ENCODE measurements at places on chromosomes 3 and 15. TPM values are rescaled to one million over a fixed set of nuclear protein-coding genes. Genes with fewer than 3 reads are reported as not detected.

DNA sequence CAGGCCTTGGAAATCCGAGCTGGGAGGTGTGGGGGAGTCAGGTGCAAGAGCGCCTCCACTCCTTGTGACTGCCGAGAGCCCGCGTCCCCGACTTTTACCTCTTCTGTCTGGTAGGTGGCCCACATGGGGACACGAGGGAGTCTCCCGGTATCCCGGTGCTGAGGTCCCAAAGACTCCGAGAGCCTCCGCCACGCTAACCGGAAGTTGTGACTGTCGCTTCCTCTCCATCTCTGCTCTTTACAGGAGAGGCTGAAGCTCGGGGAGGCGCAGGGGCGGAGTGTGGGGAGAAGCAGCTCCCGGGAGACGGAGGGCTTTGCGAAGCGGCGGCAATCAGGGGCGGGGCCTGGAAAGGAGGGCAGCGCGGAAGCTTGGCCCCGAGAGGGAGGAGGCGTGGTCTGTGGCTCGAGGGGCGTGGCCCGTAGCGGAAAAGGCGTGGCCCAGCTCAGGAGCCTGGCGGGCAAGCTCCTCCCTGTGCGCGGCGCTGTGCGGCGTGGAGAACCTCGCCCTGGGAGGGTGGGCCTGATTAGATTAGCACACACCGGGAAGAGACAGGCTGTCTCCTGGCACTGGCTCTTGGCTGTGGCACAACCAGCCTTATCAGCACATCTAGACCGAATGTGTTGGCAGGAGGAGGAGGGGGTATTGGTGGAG is 143.9 kb downstream of the GABRB3 start:
- no peak overlapping the region for H3K27ac ChIP-seq
- DNase-seq: no peak
- no peaks in the 10 kb centered on the region for H3K27me3 ChIP-seq
- no peak overlapping the region for H3K4me3 ChIP-seq
- H3K4me1 ChIP-seq: no peaks in the 10 kb centered on the region
- no peaks in the 10 kb centered on the region for H3K36me3 ChIP-seq

- no peak for DNase-seq
- no peaks in the 10 kb centered on the region for H3K36me3 ChIP-seq
- no peaks in the 10 kb centered on the region for H3K4me1 ChIP-seq
- H3K27me3 ChIP-seq: no peaks in the 10 kb centered on the region
These were observed 51.2 kb downstream of the UBE2E2 start for GRCh38 chr3:23254282-23254681.

- H3K4me1 ChIP-seq: peaks cover 6% of the 10 kb centered on the region
- peaks cover 46% of the 10 kb centered on the region for H3K27me3 ChIP-seq
- DNase-seq: peak; percentile 75
- H3K36me3 ChIP-seq: no peaks in the 10 kb centered on the region
- H3K4me3 ChIP-seq: peak overlapping the region; percentile 60
These were observed 112.7 kb downstream of the RAB11A start for GRCh38 chr15:65981837-65982626.

GRCh38 chr3:21062831-21063294 is 688.1 kb downstream of the ZNF385D start:
- no peak for DNase-seq
- H3K27ac ChIP-seq: no peak overlapping the region
- H3K4me3 ChIP-seq: no peak overlapping the region
- no peaks in the 10 kb centered on the region for H3K36me3 ChIP-seq
- no peaks in the 10 kb centered on the region for H3K4me1 ChIP-seq

- no peaks in the 10 kb centered on the region for H3K36me3 ChIP-seq
- no peak overlapping the region for H3K27ac ChIP-seq
- no peak for DNase-seq
- H3K27me3 ChIP-seq: peaks cover 6% of the 10 kb centered on the region
- H3K4me3 ChIP-seq: peak overlapping the region; percentile 75
- peaks cover 44% of the 10 kb centered on the region for H3K4me1 ChIP-seq
These were observed 114.3 kb upstream of the MEF2A start for GRCh38 chr15:99451484-99451883.

The GRM2 gene
- total RNA-seq: 0.24 TPM

The KLF15 gene
- total RNA-seq: 0.19 TPM

The SOX2 gene
- not detected for total RNA-seq

Measured in activated CD4-positive, alpha-beta T cell treated with anti-CD3 and anti-CD28 coated beads, Interleukin-2, amount 10 ng/mL, durations not matched to agents 24 days and 14 days (primary cell).